Stimulated activated CD4-positive, alpha-beta T cell treated with anti-CD3 and anti-CD28 coated beads, Interleukin-4, amount 100 ng/mL, for 4 hours (primary cell): ENCODE measurements at places on chromosomes 7 and 10.
A peak's percentile ranks its signal among the peaks of the same experiment; 100 is the strongest.

- no peak for DNase-seq
Observed at GRCh38 chr10:78065611-78066010, 31.9 kb downstream of the RPS24 start.

DNA sequence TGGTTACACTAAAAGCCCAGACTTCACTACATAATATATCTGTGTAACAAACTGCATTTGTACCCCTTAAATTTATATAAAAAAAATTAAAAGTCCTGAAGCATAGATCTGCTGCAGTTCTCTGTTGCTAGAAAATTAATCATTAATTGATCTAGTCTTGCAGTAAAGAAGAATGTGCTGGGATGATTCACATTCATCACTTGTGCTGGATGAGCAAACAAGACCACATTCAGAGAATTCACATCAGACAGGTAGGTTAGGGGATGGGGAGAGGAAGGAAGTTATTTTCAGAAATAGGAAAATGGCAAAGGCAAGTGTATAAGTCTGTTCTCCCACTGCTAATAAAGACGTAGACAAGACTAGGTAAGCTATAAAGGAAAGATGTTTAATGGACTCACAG, 1019.0 kb downstream of the KCNMA1 start:
- DNase-seq: no peak

- no peak for DNase-seq
Observed at GRCh38 chr10:80070057-80070456, 8.4 kb upstream of the TMEM254 start.

DNA sequence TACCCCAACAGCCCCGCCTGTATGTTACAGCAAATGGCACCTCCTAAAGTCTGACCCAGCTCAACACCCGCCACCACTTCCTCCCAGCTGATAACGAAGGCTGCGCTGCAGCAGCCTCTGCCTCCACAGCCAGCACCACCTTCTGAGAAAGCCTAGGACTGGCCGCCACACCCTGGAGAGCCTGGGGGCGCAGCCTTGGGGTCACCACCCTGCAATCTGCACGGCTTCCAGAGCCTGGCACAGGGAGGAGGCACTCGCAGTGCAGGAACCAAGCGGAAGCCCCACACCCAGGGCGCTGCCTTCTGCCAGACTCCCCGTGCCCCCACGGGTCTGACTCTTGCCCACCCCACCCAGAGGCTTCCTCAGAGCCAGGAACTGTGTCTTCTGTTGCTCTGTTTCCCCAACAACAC, 112.5 kb downstream of the MAD1L1 start:
- no peak for DNase-seq

GRCh38 chr10:14184841-14185315, 145.8 kb downstream of the FRMD4A start:
- DNase-seq: no peak

GRCh38 chr7:116633131-116633988, 38.6 kb upstream of the MET start:
- no peak for DNase-seq

GRCh38 chr7:28181416-28181815, 821 bp upstream of the JAZF1 start:
- no peak for DNase-seq

- no peak for DNase-seq
Observed at GRCh38 chr7:116984917-116985316, 31.6 kb downstream of the ST7 start.

DNA sequence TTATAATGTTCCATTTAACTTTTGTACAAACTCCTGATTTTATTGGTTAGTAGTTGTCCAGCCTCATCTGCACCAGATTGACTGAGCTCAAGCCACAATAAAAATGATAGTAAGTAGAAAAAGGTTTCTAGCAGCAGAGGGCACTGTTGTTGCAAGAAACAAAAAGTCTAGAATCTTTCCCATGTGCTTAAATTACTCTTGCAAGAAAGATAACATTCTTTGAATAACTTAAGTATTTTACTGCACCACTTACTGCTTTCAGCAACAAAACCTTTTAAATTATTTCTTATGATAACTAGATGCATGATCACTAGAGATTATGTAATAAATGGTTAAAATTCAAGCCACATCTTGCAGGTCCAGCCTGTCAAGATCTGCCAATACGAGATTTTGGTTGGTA, 27.0 kb downstream of the LMOD2 start:
- no peak for DNase-seq

GRCh38 chr7:106089647-106090046, 22.5 kb downstream of the SYPL1 start:
- DNase-seq: no peak

GRCh38 chr7:81317741-81318140, 398.9 kb upstream of the SEMA3C start:
- no peak for DNase-seq

- peak; percentile 95 for DNase-seq
Observed at GRCh38 chr7:158704524-158705233, at the start of gene NCAPG2. TSS of gene NCAPG2 (minus strand) at chr7:158704804. CDS start at chr7:158701899, 2,905 bp downstream.

- no peak for DNase-seq
Observed at GRCh38 chr7:121385800-121386179, 10.3 kb downstream of the FAM3C start.

- DNase-seq: no peak
Observed at GRCh38 chr7:44762300-44762699, 13.7 kb downstream of the ZMIZ2 start.

GRCh38 chr7:92725161-92725925, 111.0 kb downstream of the CDK6 start:
- no peak for DNase-seq

DNA sequence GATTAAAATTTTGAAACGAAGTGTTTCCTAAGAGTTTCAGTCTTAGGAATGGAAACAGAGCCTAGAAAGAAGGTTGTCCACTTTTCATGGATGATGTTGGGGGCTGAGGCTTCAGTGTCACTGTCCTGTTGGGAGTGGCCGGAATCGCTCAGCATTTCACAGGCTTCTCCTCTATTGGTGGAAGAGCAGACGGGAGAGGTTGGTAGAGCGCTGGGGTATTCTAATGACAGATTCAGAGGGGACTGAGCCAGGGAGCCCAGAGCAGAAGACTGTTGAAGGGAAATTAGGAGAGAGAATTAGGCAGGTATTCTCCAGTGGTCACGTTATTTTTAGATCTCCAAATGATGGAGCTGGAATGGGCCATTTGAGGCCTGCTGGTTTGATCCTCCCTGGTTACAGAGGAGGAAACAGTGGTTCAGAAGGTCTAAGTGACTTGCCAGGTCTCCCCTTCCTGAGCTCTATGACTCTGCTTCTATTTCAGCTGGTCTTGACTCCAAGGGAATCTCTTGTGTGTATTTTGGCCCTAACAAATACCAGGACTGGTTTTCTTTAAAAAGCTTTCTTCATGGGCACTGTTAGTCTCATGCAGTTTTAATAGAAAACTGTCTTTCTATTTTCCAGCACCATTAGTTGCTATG, 35.7 kb upstream of the EEPD1 start:
- DNase-seq: no peak

- DNase-seq: no peak
Observed at GRCh38 chr10:132803416-132804210, 17.7 kb upstream of the NKX6-2 start.

- DNase-seq: peak; percentile 2
Observed at GRCh38 chr7:87058744-87059524, 520 bp downstream of the ELAPOR2 start.

DNA sequence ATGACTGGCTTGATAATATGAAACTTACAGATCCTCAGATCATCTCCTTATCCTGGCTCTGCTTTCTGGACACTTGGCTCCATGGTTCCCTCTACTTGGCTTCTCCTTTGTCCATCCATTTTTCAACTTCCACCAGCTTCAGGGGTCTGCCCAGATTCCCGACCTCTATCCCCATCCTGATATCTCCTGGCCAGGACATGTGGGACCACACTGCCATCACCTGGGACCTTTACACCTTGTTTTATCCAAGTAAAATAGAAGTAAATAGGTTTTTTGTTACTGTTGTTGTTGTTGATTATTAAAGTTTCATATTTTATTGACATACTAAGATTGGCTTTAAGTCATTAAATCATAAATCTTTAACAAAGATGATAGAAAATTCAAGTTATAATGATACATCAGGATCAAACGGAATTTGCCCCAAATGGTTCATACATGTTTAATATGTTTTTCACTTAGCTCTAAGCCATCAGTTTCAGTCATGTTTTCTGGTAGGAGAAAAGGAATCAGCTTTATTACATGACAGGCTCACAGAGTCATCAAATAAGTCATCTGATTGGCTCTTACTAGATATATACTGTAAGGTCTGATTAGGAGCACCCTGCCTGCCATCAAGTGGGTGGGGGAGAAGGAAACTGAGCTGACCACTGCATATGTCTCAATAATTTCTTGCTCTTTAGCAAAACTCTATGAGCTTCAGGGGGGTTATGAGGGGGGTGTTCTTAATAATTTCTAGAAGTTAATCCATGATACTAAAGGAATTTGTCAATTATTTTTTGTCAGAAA, 111.5 kb upstream of the AHR start:
- no peak for DNase-seq

GRCh38 chr7:130461272-130461671, 20.5 kb upstream of the CEP41 start:
- DNase-seq: no peak

DNA sequence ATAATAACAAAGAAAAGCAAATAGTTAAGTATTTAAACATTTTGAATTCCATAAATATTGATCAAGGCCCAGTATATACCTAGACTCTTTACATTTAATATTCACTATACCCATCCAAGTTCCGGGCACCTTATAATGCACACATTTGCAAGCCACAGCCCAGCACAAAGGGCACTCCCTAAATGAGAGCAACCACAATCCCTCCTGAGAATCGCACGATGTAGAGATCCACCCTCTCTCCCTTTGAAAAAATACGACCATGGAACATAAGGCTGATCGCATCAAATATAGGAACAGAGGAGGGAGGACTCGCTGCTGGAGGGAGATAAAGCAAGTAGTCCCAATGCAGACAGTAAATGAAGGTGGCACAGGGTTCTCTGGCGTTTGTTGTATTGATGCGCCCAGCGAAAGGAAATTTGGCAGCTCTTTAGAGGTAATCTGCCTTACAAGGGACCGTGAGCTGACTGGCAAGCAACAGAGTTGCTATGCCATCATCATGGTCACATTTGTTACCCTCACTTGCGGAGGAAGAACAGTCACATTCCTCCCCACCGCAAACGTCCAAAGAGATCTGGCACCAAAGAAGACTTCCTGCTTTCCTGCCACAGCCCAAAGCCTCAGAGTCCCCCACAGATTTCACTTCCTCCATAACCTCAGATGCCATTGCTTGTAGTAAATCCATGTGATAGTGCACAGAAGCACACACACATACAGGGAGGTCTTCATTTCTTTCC, 16.1 kb upstream of the TAS2R40 start:
- DNase-seq: no peak

DNA sequence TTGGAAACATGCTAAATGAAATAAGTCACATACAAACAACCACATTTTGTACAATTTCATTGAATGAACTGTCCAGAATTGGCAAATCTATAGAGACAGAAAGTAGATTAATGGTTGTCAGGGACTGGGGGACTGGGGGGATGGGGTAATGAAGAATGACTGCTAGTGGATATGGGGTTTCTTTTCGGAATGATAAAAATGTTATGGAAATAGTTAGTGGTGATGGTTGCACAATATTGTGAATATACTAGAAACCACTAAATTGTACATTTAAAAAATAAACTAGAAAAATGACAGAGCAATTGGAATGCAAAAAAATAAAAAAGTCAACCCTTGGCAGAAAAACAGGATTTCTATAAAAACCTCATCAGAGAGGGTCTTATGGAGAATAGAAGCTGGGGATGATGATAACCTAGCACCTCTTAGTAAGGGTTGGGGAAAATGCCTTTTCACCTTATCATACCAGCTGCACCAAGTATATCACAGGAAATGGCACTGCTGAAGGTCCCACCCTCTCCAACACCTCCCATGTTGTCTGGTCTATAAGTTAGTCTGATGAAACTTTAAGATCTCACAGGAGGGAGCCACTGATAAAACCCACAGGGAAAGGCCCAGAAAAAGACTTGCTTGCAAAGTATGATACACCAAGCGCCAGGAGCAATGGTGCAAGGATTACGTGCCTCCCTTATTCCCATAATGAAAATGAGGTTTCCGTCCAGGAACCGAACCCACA, 23.1 kb upstream of the JAZF1 start:
- DNase-seq: no peak

DNA sequence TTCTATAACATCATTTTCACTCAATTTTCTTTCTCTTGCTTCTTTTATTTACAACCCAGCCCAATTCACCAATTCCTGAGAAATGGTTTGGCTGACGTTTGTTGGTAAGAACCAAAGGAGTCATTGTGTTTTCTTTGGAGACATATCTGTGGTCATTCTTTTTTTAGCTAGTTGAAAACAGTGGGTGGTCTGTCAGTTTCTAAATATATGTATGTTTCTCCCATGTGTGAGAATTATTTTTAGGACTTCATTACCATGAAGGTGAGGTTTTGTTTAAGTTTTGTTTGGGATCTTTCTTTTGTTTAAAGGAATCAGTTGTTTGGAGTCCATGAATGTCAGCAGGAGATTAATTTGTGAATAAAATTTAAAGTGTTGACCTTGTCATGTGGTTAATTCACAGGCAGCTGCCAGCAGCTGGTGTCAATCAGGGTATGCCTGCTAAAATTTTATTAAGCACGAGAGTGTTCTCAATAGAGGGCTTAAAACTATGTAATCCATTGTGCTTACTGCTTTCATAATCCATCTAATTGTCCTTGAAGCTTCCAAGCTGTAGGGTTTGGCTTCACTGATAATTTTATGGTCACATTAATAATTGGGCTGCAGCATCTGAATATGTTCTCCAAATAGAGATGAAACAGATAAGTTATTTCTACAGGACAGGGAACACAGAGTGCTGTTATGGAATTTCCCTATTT, 38.7 kb downstream of the INSYN2A start:
- DNase-seq: no peak

DNA sequence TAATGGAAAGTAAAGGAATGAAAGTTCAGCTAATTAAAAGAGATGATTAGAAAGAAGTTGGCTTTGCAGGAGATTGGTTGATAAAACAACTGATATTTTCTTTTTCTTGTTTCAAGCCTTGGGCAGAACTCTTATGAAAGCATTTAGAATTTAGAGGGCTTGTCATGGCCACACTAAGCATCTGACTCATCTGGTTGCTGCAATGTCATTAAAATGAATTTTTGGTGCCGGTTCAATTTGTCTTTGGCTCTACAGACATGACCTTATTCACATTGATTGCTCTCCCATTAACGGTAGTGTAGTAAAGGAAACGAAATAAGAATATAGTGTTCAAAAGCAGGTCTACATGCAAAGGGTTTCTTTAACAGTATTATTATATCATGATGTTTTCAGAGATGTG, 1012.4 kb upstream of the C7orf33 start:
- no peak for DNase-seq

GRCh38 chr10:6022660-6023059, 39.5 kb downstream of the IL2RA start:
- DNase-seq: no peak
